ENCODE measurements at places on chromosomes 3 and 15.

DNA sequence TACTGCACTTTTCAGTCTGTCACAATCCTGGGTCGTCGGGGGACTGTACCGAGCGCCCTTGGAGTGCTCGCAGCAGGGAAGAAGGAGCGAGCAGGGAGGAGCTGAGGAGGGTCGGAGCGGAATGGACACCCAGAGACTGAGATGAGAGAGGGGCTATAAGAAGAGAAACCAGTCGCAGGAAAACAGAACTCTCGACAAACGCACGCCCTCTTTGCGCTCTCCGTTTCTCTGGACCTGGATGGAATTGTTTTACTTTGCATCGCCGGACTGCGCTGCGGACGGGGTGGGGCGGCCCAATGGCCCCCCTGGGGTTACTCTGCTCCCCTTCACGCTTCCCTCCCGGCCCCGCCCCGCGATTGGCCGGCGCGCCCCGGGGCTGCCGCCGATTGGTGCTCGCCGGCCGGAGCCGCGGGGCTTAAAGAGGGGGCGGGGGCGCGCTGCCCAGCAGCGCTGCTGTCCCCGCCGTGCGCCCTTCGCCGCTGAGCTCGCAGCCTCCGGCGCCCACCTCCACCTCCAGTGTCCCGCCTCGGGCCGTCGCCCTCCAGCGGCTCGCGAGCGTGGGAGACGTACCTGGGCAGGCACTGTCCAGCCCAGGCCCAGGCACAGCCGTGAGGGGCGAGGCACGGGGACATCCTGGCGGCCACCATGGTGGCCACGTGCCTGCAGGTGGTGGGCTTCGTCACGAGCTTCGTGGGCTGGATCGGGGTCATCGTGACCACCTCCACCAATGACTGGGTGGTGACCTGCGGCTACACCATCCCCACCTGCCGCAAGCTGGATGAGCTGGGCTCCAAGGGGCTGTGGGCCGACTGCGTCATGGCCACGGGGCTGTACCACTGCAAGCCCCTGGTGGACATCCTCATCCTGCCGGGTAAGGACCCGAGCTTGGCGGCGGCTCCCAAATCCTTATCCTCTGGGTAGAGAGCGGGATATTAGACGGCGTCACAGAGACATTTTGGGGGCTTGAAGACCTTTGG is at the start of gene CLDN11:
Gene CLDN11, plus strand, starts transcription at position 447 of the 977 bp plus-strand sequence. Its CDS starts 199 bp downstream, at position 646.
- peak; percentile 73 for DNase-seq

DNA sequence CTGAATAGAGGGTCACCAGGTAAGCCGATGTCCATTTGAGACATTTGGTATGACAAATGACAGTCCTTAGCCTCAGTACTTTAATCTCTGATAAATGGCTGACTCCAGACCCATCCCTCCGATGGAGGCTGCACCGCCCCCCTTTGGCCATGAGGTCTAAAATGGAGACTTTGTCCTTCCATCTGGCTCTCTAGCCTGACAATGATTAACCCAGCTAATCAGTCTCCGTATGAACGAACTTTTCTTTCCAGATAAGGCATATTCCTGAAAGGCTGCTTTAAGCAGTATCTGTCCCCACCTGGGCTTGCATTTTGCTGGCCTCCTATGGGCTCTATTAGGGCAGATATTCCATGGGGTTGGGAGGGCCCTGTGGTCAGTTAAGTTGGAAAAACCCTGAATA is 10.8 kb upstream of the MYZAP start:
- no peak for DNase-seq

DNA sequence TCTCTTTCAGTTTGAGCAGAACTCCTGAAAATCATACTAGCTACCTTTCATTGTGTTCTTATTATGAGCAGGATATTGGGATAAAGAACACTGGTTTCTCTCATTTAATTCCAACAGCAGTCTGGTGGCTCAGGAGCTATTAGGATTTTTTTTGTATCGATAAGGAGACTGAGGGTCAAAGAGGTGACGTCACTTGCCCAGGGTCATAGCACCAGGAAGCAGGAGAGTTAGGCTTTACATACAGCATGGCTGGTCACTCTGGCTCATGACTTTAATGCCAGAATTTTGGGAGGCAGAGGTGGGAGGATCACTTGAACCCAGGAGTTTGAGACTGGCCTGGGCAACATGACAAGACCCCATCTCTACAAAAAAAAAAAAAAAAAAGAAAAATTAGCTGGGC is 113.6 kb downstream of the ADAMTS9 start:
- no peak for DNase-seq

DNA sequence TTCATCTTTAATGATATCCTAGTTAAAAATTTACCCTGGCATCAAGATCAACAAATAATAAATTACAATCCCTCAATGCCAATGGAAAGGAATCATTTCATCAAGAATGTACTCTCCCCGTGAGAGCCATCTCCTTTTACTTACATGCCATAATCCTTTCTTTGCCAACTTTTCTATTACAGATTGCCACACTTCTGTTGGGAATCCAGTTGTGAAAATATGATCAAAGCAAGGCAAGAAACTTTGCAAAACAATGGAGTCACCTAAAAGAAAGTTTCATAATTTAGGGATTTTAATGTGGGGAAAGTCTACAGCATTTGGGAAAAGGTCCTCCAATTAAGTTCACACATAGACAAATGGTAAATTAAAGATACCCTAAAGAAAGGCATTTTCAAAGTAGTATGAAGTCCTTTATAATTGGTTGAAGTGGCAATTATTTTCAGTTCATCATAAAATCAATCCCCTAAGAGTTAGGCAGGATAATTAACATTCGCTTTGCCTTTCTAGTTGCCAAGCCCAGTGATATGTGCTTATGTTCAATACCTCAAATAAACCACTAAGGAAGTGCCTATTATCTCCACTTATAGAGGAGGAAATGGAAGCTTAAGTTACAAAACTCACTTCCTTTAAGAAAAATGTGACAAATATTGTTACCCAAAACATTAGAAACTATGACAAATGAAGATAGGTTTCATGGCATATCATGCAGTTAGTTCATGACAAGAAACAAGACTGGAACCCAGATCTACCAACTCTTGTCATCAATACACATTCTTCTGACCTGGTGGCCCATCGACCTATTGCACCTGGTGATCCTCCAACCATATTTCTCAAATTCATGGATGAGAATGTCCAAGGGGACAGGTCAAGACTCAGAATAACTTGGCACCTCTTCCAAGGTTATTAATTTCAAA is 49.1 kb downstream of the TRANK1 start:
- no peak for DNase-seq

DNA sequence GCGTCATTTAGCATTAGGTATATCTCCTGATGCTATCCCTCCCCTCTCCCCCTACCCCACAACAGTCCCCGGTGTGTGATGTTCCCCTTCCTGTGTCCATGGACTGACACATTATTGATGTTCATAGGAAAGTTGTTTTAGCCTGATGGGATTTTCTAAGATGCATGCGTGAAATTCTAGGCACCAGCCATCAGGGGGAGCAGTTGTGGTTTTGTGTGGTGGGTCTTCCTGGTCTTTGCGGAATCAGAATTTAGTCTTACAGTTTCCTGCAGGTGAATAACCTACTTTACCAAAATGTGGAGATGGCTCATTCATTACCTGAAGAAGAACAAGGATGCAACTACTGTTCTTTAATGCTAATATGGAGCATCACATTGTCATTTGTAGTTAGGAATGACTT is 455.0 kb upstream of the THBS1 start:
- DNase-seq: peak; percentile 68

DNA sequence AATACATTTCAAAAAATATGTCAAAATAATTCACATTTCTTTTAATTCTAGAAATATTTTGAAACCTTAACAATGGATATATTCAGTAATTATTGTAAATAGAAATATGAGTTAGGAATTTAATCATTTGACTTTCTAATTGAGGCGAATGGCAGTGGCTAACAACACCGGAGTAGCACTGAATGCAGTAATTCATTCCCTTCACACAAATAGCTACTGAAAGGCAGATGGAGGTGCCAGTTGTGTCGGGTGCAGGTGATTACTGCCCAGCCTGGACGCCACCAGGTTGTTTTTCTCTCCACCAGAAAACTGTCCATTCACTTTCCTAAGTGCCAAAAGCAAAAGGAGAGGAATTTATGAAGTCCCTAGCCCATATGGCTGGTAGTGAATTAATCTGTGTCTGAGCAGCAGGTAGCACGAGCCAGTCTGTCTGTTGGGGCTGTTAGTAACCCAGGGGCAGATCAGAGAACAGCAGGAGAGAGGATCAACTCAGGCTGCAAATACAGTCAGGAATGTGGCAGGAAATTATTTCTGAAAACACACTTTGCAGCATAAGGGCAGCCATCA is 79.3 kb upstream of the GMNC start:
- no peak for DNase-seq

DNA sequence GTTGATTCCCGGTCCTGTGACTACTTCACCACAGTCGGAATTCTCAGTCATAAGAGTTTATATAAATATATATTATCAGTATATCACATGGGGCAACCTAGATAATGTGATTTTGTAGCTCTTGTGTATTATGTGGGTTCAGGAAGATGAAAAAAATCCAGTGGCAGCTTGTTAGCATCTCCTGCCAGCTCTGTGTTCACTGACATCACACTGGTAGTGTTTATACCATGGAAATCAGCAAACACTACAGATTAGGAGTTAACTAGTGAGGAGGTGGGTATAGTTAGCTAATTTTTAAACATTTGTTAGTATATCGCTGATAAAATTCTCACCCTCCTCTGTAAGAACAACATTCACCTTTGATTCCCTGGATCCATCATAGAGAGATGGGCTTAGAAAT is 44.5 kb upstream of the KCNMB2 start:
- no peak for DNase-seq

DNA sequence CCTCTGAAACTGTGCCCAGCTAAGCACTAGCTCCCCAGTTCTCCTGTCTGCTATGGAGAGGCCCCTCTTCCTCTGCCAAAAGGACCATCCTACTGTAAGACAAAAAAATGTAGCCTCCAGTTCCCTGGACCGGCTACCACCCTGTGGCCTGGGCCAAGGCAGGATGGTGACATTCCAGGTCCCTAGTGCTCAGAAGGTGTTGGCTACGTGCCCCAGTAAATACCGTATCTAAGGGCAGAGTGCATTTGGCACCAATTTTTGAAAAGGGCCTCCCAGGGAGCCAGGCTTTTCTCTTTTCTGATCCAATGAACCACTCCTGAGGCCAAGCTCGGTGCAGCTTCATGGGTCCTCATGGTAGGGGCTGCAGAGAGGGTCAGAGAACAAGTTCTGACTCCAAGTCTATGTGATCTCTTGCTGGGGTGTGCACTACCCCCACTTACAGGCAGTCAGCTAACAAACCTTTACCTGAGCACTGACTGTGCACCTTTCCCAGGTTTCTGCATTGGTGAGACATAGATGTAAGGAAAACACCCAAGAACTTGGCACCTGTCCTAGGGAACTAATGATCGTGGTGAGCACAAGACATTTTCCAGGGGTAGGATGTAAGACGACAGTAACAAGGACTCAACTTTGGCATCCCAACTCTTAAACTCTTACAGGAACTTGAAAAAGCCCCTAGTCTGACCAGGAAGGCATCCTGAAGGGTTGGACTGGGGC is 32.6 kb downstream of the TLE3 start:
- DNase-seq: no peak

DNA sequence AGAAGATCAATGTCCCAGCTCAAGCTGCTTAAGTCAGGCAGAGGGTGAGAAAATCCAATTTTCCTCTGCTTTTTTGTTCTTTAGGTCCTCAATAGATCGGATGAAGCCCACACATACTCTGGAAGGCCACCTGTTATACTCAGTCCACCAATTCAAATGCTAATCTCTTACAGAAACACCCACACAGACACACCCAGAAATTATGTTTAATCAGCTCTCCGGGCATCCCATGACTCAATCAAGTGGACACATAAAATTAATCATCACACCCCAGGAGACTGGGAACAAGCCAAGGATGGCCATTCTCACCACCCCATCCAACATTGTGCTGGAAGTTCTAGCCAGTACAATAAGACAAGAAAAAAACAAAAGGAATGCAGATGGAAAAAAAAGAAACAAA is 67.8 kb upstream of the SLC24A5 start:
- DNase-seq: peak; percentile 46

GRCh38 chr3:30448450-30449289 is 157.7 kb upstream of the TGFBR2 start:
- DNase-seq: no peak

GRCh38 chr15:88090481-88091011 is 166.0 kb downstream of the NTRK3 start:
- DNase-seq: no peak

DNA sequence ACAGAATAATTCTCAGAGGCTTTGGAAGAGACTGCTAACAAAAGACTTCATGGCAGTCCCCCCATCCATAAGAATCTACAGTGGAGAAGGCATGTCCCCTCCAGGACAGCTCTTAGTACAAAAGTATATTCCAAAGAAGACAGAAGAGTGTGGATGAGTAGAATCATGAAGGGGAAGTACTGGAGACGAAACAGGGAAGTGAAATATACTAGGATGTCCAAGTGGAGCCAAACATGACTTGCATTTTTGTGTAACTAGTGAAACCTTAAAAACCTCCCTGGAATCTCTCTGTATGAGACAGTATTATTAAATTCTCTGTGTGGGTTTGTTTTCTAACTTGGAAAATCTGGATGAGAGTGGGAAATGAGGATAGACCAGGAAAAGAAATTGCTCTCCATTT is 312.4 kb downstream of the RSL24D1 start:
- no peak for DNase-seq

DNA sequence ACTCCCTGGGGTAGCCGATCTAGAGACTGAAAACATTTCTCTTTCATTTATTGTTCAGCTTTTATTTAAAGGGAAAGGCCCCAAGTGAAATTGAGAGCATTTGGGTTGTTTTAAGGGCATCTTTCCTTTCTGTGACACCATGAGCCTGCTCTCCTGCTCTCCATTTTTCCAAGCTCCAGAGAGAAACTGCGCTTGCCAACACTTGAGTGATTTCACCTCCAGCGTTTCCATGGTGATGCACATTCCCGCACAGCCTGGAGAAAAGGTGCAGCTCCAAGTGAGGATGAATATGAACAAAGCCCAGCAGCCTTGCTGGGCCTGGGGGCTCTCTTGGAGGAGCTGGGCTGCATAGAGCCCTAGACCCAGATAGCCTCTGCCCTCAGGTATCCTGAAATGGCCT is 159.2 kb upstream of the PPP2R3A start:
- DNase-seq: no peak

DNA sequence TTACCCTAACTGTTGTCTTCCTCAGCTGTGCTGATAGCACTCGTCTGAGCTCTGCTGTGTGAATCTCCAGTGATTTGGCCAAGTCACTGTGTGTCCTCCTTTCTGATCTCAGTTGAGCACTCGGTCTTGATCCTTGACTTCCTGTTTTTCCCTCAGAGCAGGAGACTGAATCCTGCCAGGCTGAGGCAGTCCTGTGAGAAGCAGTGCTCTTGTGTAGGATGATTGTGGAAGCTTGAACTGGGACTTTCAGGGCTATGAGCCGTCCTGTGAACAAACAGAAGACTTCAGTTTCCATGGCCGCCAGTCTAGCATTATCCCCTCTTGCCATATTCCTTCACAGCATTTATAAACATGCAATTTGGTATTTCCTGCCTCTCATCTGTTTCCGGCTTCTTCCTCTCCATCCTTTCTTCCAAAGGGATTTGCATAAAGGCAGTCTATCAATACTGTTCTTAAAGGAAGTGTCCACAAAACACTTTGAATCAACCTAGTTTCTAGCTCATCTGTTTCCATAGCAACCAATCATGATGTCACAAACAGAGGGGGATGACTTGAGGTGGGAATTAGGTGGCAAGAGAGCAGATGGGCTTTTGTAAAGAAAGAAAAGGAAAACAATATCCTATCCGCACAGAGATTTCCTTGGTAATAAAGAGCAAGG is 237.2 kb downstream of the AGBL1 start:
- DNase-seq: no peak

GRCh38 chr15:84955089-84955848 is 26.4 kb upstream of the PDE8A start:
- DNase-seq: peak; percentile 79
